Mesendoderm (in vitro differentiated cells): ENCODE measurements at places on chromosomes 2 and 18.

GRCh38 chr2:86065512-86065911, 40.2 kb downstream of the POLR1A start:
- DNase-seq = no peak

- DNase-seq = no peak
These were observed 38.0 kb upstream of the ENOSF1 start for GRCh38 chr18:750456-750855.

DNA sequence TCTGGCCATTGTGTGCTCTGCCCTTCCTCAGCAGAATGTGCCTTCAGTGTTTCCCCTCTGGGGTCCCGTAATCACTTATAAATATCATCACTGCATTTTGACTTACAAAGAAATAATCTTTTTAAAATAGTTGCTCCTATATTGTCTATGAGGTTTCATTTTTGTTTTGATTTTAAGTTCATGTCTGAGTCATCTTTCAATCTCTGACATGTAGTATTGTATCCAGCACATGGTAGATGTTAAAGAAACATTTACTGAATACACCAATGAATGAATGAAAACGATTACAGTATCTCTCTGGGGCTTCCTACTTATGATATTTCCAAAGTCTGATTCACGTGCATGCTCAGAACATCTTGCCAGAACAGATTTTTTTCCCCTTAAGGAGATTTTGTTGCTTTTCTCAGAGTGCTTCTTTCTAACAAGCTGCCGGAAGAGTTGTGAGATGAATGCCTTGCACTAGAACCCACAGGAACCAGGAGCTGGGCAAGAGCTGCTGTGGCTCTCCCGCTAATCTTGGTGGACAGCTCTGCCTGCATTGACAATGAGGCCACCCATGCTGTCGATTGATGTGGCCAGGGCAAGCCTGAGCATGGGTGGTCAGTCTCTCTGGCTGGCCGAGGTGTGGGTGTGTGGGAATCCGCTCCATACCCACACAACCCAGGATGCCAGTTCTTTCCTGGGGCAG, 199.4 kb downstream of the CYRIA start:
- DNase-seq = no peak

- DNase-seq = no peak
These were observed 4.7 kb downstream of the CREB1 start for GRCh38 chr2:207534417-207534816.

DNA sequence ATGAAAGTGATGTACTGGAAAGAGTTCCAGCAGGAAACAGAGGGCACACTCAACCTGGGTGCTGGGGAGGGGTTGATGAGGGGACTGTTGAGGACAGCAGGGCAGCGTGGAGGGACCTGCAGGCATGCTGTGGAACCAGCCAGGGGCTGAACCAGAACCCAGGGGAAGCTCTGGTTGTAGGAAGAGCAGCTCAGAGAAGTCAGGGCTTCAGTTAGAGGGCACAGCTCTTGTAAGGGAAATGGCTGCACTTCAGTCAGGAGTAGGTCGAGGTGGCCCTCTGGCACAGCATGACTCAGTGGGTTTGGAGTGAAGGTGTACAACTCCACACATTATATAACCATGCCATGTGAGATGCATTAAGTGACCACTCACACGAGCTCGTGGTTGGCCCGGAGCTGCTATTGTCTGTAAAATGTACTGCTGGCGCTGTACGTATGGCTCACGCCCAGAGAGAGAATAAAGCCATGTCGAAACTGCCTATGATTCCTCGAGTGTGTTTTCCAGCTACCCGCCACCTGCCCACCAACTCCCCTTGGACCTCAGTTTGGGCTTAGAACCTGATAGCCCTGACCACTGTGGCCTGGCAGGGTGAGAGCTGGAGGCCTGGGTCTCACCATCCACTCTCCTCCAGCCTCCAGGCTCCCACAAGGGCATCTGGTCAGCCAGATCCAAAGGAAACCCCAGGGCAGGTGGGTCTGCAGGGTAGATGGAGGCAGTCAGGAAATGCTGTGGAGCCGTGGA, 136.5 kb upstream of the HS6ST1 start:
- DNase-seq = no peak

- no peak for DNase-seq
These were observed 233.7 kb downstream of the HDAC4 start for GRCh38 chr2:239167011-239167673.

- peak; percentile 89 for DNase-seq
These were observed 4.3 kb downstream of the IGFBP5 start for GRCh38 chr2:216690853-216691741.

DNA sequence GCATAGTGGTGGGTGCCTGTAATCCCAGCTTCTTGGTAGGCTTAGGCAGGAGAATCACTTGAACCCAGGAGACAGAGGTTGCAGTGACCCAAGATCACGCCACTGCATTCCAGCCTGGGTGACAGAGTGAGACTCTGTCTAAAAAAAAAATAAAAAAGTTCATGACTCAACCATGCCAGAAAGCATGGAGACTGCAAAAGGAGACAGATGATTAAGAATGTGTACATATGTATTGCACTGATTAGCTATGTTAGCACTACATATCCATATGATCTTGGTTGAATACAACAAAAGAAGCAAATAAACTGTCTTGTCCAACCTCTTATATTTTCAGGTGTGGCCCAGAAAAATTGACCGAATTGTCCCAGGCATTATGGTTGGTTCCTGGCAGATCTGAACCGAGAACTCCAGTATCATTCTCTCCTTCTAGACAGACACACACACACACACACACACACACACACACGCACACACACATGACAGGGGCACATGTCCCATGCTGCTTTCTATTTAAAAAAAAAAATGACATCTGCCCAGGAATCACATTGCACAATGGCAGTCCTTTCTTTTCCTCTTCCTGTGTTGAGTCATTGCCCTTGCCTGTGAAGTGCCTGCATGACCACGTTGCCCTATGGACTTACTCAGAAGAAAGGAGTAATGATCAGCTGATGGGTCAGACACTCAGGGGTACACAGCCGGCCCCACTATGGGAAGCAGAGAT, 65.6 kb downstream of the MYCN start:
- DNase-seq = peak; percentile 50

DNA sequence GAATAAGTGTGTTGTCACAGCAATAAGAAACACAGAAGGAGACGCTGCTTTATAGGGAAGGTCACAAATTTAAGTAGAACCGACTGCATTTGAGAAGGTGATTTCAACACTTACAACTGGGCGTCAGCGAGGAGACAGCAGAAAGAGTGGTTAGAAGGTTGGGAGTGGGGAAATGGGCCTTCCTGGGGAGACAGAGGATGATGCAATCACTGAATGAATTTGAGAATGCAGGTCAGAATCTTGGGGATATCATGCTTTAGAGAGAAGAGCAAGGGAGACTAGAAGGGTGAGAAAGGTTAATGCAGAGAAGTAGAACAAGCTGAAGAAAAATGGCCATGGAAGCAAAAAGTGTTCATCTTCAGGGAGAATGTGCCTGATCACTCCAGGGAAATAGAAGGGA, 616.1 kb upstream of the FAM98A start:
- no peak for DNase-seq

GRCh38 chr2:64608867-64609226, 44.9 kb downstream of the SERTAD2 start:
- no peak for DNase-seq

- DNase-seq = no peak
These were observed 127.3 kb upstream of the IL1R2 start for GRCh38 chr2:101864426-101864825.

- DNase-seq = peak; percentile 34
These were observed 31.8 kb downstream of the ARHGAP25 start for GRCh38 chr2:68766376-68766845.

GRCh38 chr2:210536973-210537650, 19.3 kb upstream of the CPS1 start:
- no peak for DNase-seq

DNA sequence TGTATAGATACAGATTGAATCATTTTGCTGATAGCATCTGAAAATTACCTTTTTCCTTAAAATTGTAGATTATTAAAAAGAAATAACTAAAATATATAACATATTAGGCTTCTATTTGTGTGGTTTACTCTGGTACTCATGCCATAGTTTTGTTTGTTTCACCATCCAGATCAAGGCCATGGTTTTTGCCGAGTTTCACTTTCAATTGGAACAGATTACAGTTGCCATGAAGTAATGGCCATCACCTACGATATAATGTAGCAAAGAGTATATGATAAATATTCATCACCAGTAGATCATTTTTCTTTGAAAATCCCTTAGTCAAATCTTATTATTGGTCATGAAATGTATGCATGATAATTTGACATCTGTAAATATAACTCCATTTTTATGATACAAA, 11.9 kb upstream of the DNAH7 start:
- DNase-seq = no peak

DNA sequence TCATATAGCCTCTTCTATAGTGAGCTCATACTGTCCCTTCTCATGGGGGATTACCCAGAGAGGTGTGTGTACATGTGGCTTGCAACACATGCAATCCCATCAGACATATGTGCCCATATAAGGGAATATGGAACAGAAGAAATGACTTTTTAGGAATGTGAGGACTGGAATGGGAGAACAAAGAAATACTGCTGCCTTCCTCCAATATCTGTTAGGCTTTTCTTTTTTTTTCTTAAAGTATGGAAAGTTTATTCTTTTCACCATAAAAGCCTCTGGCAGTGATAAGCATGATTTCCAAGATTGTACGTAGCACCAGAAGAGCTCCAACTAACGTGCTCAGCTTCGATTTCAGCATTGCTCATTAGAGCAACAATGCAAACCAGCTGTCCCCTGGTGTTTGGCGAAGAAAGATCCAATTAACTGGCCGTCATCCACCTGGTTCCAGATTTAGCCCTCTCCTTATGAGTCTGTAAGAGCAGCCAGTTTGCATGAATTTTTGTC, 113.6 kb downstream of the ADCYAP1 start:
- DNase-seq = peak; percentile 27
